ENCODE measurements at places on chromosomes 7 and 10. TPM values are rescaled to one million over a fixed set of nuclear protein-coding genes. Genes with fewer than 3 reads are reported as not detected.

The GRID1 gene
- total RNA-seq: 0.05 TPM

The CFAP46 gene
- 2.1 TPM for total RNA-seq

The SPAM1 gene
- not detected for total RNA-seq

The BAIAP2L1 gene
- 31.5 TPM for total RNA-seq

The DEPP1 gene
- total RNA-seq: 0.89 TPM

The IL2RA gene
- total RNA-seq: not detected

The SLC18A2 gene
- not detected for total RNA-seq

The GIMAP7 gene
- not detected for total RNA-seq

The CCDC186 gene
- 10.1 TPM for total RNA-seq

The LCOR gene
- 12.8 TPM for total RNA-seq

The ITGA8 gene
- total RNA-seq: not detected

The LRIT1 gene
- total RNA-seq: not detected

The GIMAP5 gene
- not detected for total RNA-seq

The HABP2 gene
- total RNA-seq: not detected

The LMBR1 gene
- 53.4 TPM for total RNA-seq

The C10orf105 gene
- not detected for total RNA-seq

The MMP21 gene
- total RNA-seq: not detected

The ZNF503 gene
- total RNA-seq: 10.5 TPM

The PSD gene
- 0.32 TPM for total RNA-seq

The NMT2 gene
- total RNA-seq: 16.9 TPM

The CCDC146 gene
- total RNA-seq: 0.27 TPM

The SEMA3D gene
- 72.1 TPM for total RNA-seq

The NPC1L1 gene
- total RNA-seq: 0.09 TPM

The FAM25C gene
- not detected for total RNA-seq

The POLR2J2 gene
- 3.8 TPM for total RNA-seq

The FBXO24 gene
- total RNA-seq: 1.3 TPM

The HOXA10 gene
- 9.8 TPM for total RNA-seq
